Fibroblast of the aortic adventitia (primary cell): ENCODE measurements at places on chromosomes 3 and 15. TPM values are rescaled to one million over a fixed set of nuclear protein-coding genes. Genes with fewer than 3 reads are reported as not detected.

DNA sequence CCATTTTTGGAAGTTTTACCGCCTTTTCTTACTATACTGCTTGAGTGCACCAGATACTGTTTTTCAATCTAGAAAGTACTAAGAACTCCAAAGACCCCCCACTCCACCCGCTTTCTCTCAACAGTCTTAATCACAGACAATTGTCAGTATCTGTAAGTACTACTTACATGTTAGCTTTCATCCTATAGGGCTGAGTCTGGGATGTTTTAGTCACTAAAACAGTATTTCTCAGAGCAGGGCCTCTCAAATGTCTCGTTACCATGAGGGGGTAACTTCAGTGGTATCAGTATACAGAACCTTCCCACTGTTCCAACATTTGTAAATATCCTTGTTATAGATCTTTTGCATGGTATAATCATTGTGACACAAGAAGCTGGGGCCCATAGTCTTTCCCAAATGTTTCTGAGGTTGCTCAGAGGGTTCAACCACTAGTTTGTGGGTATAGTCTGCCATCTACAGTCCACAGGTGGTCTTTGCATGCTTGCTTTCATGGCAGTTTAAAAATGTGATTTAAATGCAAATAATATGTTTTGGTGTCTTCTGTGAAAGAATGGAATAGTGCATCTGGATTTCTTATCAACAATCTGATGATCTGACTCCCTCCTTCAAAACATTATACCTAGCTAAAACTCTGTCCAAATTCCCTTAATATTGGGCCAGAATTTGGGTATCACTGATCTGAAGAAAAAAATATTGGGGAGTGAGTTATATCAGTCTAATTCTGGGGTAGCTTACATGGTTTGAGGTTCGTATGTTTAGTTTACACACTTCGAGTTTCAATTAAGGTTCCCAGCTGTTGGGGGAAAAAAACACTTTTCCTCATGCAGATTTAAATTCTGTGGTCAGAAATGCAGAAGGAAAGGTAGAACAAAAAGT lies 18.0 kb upstream of the DNAJC13 start:
- DNase-seq, result peak; percentile 84

- DNase-seq, result no peak
These were observed 57.6 kb upstream of the NEO1 start for GRCh38 chr15:72994534-72995177.

GRCh38 chr3:135272026-135272669 lies 477.1 kb downstream of the EPHB1 start:
- DNase-seq, result no peak

DNA sequence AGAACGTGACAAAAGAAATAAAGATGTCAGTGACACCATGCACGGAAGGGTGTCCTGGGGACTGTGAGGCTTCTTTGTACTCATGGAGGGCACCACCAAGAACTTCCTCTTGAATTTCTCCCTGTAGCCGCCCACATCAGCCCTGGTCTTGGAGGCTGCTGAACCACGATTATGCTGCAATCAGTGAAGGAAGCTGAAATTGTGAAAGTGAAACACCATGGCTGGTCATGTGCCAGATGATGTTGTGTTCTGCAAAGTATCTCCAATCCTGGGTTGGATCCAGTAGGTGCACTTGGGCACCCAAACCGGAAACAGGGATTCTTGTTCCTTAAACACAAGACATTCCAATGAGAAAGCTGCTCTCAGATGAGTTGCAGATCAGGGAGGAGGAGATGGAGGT lies 104.4 kb upstream of the GOLGA6L6 start:
- DNase-seq, result peak; percentile 4

GRCh38 chr3:99808163-99808794 lies 9.4 kb upstream of the CMSS1 start:
- DNase-seq, result peak; percentile 86

DNA sequence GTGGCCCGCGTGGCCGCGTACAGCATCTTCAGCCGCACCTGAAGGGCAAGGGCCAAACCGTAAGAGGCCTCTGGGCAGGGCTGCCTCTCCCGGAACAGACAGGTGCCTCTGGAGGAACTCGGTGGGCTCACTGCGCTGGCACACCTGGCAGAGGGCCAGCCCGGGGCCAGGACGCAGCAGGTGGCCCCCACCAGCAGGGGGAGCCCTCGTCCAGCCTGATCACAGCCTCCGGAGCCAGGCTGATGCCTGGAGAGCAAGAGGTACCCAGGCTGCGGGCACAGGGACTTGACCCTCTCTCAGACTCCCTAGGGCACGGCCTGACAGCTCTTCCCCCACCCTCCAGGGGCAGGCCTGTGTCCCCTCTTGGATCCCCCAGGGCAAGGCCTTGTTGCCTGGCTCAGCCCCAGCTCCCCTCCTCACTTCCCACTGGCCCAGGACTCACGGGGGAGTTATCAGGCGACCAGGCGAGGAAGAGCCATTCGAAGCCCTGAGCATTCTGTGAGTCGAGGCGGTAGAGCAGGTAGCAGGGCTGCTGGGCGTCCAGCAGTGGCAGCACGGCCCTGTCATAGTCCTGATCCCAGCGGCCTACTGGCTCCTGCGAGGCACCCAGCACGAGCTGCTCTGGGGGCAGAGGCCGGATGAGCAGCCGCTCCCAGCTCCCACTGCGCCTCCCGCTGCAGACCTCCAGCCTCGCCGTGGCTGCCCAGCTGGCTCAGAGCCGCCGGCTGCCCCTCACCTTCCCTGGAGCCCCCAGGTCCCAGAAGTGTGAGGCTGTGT lies 6.2 kb upstream of the TLR9 start:
- DNase-seq, result peak; percentile 49

GRCh38 chr3:73608456-73609314 lies 16.1 kb downstream of the PDZRN3 start:
- DNase-seq, result no peak

DNA sequence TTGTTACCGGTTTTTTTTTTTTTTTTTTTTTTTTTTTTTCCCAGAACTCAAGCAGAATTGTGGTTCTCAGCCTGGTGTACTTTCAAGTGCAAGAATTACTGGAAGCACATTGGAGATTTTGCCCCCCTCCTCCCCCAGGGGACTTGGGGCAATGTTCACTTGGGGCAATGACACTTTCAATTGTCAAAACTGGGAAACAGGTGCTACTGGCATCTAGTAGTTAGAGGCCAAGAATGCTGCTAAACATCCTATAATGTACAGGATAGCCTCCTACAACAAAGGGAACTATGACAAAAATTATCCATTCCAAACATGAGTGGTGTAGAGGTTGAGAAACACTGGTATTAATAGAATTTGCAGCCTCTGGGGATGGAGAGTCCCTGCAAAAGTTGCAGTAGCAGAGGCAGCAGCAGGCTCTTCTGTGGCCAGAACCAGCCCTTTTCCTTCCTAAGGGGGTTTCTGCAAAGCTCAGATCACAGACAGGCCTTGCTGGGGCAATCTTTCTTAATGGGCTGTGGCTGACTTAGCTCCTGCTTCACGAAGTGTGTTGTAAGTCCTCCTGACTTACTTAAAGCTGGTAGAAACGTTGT lies 144.3 kb upstream of the MRPS22 start:
- peak; percentile 30 for DNase-seq

- DNase-seq, result no peak
These were observed 142.9 kb upstream of the ADAMTS9 start for GRCh38 chr3:64830681-64831080.

DNA sequence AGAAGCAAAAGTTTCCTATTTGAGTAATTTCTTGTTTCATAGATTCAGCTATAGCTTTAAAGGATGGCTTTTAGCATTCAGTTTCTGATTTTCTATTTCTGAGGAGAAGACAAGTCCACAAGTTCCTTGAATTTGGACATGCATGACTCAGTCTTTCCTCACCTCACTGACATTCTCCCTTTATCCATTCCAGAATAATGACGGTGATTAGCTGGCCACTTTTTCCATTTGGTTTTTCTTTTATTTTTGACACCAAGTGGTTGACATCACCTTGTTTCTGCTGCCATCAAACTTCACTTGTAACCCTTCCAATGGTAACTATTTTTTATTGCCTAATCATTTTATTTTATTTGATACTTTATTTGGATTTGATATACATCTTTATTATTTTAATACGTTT lies 404.4 kb upstream of the KCNMB2 start:
- DNase-seq, result peak; percentile 72

The GPR87 gene
- 0.18 TPM in 1 of 2 replicates, not detected in the other for total RNA-seq

The AGTR1 gene
- 2.4 and 3.2 TPM in 2 replicates for total RNA-seq

The ARGFX gene
- not detected in 2 replicates for total RNA-seq

The NEK11 gene
- total RNA-seq, result 15.3 and 82.0 TPM in 2 replicates

The GABRR3 gene
- not detected in 2 replicates for total RNA-seq

The SKOR1 gene
- total RNA-seq, result 0.08 and 0.09 TPM in 2 replicates
